Activated CD4-positive, alpha-beta T cell treated with anti-CD3 and anti-CD28 coated beads for 1 hour (primary cell): ENCODE measurements at places on chromosomes 4 and X.

- no peak for DNase-seq
Observed at GRCh38 chr4:82792912-82793649, 5.5 kb downstream of the SCD5 start.

GRCh38 chr4:99950913-99951254 lies 809 bp upstream of the H2AZ1 start:
- DNase-seq: no peak

- DNase-seq: no peak
Observed at GRCh38 chr4:48195853-48196252, 61.8 kb upstream of the TXK start.

- DNase-seq: no peak
Observed at GRCh38 chr4:38948551-38948950, 80.9 kb downstream of the FAM114A1 start.
